ENCODE measurements at places on chromosomes 1 and 21.

DNA sequence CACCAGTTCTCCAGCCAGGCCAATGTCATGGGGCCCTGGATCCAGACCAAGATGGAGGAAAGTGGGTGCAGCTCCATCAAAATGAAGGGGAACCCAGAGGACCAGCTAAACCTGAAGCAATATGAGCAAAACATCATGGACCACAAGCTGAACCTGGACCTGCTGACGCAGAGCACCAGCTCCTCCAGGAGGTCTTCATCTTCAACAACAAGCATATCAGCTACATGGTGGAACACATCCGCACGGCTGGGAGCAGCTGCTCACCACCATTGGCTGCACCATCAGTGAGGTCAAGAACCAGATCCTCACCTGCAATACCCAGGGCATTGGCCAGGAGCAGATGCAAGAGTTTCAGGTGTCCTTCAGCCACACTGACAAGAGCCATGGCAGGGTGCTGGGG is 13.7 kb upstream of the EPHA10 start:
- no peak for DNase-seq

- DNase-seq: no peak
Measured at GRCh38 chr1:163789911-163790310, 468.2 kb downstream of the NUF2 start.

GRCh38 chr1:89098857-89099256 is 27.1 kb downstream of the GBP2 start:
- no peak for DNase-seq

DNA sequence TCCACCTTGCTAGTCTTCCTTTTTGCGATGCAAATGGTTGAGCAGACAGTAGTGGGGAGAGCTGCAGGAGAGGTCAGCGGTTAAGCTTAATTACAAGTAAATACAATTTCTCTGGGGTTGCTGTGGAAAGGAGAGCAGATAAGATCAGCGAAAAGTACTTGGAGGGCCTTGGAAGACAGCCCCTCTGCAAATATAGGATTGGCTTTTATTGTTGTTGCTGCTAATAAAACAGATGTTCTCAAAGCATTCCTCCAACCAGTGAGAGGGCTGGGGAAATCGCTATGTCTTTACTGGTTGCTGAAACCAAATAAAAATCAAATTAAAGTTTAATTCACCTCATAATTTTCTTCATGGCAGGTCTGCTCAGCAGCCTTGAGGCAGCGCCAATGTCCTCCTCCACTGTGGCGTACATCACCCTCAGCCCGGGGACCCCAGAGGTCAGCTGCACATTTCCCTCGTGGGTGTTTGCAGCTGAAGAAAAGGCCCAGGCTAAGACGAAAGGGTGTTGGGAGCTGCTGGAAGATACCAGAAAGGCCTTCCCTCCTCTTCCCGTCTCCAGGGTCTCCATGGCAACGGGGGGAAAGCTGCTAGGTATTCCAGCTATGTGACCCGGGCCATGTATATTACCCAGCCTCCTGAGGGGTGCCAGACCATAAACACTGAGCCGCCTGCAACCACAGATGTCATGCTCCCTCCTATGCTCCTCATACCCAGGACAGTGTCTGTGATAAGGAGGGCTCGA is 54.6 kb upstream of the POU2F1 start:
- no peak for DNase-seq

DNA sequence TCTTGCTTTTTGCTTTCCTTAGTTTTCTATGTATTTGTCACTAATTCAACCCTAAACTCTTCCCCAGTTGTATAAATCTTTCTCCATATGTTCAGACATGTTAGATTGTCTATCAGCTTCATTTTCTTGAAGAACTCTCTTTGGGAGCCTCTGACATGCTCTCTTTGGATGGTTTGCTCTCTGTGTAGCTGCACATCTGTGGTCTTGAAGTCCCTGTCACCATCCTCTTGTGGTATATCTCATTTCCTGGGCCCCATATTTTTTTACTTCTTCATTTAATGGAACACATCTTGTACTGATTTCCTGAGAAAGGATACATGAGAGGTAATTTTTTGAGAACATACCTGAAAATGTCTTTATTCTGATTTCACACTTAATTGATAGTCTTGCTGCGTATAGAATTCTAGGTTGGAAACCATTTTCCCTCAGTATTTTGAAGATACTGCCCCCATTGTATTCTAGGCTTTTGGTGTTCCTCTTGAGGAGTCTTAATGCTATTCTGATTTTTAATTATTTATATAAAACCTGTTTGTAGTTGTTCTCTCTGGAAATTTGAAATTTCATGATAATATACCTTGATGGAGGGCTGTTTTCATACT is 72.6 kb downstream of the ST3GAL3 start:
- no peak for DNase-seq

DNA sequence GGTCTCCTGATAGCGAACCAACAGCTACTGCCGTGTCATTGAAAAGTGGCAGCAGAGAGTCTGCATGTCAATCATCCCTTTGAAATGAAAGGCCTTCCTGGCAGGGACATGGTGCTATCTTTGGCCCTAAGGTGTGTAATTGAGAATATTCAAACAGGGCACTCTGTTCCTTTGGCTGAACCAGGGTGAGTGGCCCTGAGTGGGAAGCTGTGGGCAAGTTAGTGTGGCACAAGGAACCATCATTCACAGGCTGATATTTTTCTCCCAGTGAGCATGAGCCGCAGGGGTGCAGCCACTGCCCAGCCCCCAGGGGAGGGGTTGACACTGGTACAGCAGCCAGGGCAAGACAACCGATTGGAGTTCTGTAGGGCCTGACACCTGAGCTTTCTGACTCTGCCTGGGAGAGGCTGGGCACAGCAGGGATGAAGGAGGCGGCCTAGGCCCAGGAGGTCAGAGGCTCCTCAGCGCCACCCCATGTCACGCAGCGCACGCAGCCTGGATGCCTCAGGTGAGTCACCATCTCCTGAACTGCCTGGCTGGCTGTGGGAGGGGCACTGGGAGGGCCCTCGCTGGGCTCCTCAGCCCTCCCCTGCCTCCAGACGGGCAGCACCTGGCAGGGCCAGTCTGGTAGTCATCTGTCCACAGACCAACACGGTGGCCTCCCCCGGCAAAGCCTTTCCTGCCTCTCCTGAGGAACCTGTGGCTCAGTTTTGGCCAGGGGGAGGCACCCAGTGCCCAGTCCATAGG is 13.2 kb downstream of the QSOX1 start:
- no peak for DNase-seq

DNA sequence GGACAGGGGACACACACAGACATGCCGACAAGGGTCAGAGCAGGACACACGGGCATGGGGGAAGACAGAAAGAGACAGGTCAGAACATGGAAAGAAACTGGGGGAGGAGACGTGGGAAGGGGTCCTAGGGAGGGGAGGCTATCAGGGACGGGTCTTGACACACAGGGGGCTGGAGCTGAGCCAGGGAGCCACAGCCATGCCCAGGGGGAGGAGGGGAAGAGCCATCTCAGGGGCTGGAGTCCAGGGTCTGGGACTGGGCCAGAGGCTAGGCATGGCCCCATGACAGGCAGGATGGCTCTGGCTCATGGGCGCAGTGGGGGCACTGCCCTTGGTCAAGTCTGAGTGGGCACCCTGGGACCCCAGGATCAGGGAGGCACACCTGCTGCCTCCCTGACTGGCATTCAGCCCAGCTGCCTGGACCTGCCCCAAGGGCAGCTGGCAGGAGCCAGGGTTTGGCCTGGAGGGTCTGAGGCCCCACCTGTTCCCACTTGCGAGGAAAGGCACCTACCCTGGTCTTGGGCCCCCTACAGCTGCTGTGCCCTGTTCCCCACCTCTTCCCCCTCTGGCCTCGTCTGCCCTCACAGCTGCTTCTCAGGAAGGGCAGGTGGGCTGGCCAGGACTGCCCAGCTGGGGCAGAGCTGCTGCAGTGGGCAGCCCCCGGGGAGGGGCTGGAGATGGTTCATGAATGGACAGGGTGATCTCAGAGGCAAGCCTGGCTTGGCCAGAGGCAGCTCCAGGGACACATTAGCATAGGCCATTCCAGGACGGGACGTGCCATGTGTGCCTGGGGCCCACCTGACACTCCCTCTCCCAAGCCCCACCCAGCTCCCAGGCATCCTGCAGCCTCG is 42.9 kb downstream of the HSPG2 start:
- no peak for DNase-seq

- no peak for DNase-seq
Measured at GRCh38 chr21:44984428-44984791, 44.6 kb downstream of the SLX9 start.

Data from Ammon's horn (tissue), 1 donor.